Tongue (tissue), 3 donors: ENCODE measurements at places on chromosomes 12 and 14. TPM values are rescaled to one million over a fixed set of nuclear protein-coding genes. Genes with fewer than 3 reads are reported as not detected.

PZP gene
- not detected for total RNA-seq

- DNase-seq = no peak
These were observed 13.6 kb upstream of the AQP2 start for GRCh38 chr12:49936925-49937324.

TCHP gene
- total RNA-seq = 9.7 TPM

RPS6KL1 gene
- 12.6 TPM for total RNA-seq

- DNase-seq = peak; percentile 93
These were observed 3.4 kb upstream of the TRAFD1 start for GRCh38 chr12:112121780-112122565.

IL25 gene
- total RNA-seq = not detected

DNA sequence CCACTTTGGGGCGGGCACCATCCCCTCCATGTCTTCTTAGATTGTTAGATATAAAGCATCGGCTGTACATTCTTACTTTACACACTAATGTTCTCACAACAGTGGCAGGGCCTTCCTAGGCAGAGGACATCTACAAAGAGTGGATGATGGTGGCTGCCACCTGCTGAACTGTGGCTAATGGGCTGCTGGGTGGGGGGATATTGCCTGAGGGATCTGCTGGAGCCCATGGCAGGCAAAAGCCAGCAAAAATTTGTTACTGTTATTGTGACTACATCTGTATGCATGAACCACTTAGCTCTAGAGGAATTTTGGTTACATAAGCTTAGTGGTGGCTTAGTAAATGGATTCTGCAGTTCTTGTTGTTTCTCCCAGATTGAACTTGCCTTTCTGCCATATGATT lies 52.6 kb downstream of the DIP2B start:
- DNase-seq = no peak
